ENCODE measurements at places on chromosomes 7 and 10.

DNA sequence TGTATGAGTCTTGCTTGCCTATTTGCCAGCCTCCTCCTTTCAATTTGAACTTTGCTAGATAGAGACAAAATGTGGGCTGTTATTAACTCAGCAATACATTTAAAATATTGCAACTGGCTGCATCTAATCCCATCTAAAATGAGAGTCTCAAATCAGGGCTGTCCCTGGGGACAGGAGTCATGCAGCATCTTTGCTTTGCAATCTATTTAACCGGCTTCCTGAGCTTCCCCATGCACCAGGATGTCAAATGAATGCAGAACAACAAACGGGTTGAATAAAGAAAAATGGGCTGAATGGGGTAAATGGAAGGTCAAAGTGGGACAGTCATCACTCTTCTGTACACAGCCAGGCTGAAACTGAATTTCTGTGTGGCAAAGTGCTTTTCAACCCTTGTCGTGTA is 89.2 kb downstream of the AOAH start:
- no peak for DNase-seq

- no peak for DNase-seq
These were observed 1.7 kb downstream of the PGAM1 start for GRCh38 chr10:97427571-97428179.

GRCh38 chr10:119455609-119456434 is 86.7 kb downstream of the RGS10 start:
- DNase-seq: no peak

DNA sequence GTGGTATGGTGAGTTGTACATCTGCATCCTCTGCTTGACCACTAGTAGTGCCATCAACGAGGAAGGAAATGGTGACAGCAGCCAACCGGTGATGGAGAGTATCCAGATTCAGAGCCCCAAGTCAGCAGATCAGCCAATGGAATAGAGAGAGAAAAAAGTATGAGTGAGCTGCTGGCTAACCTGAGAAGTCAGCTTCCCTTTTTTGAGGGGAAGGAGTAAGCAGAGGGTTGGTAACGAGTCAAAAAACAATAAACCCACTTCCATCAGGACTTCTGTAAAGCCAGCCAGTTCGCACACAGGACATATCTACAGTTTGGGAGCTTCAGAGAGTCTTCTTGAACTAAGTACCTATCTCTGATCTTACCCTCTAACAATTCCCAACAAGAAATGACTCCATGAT is 8.9 kb downstream of the SLC25A28 start:
- DNase-seq: no peak

Measured in T-helper 1 cell (primary cell).